ENCODE measurements at places on chromosomes 2 and 18. TPM values are rescaled to one million over a fixed set of nuclear protein-coding genes. Genes with fewer than 3 reads are reported as not detected.

- peaks cover 52% of the 10 kb centered on the region for H3K27me3 ChIP-seq
- no peak overlapping the region for H3K4me3 ChIP-seq
- H3K4me1 ChIP-seq = no peaks in the 10 kb centered on the region
- peaks cover 3% of the 10 kb centered on the region for H3K36me3 ChIP-seq
- no peak for DNase-seq
- H3K27ac ChIP-seq = no peak overlapping the region
Measured at GRCh38 chr2:75465317-75465984, 95.3 kb downstream of the EVA1A start.

GRCh38 chr18:49725809-49726674, 87.3 kb downstream of the ACAA2 start:
- peaks cover 10% of the 10 kb centered on the region for H3K4me1 ChIP-seq
- no peak for DNase-seq
- no peak overlapping the region for H3K4me3 ChIP-seq
- H3K36me3 ChIP-seq = no peaks in the 10 kb centered on the region
- no peak overlapping the region for H3K27ac ChIP-seq
- H3K27me3 ChIP-seq = peaks cover 11% of the 10 kb centered on the region

The IL36RN gene
- not detected for total RNA-seq

The FNDC4 gene
- not detected for total RNA-seq

DNA sequence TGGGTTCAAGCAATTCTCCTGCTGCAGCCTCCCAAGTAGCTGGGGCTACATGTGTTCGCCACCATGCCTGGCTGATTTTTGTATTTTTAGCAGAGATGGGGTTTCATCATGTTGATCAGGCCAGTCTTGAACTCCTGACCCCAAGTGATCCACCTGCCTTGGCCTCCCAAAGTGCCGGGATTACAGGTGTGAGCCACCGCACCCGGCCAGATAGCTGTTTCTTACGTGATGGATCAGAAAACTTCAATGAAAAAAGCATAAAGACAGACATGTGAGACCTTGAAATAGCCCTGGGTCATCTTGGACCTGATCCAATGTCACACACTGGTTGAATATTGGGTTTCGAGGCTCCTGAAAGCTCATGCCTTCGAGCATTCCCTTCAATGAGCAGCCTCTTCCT, 66.7 kb upstream of the RTN4 start:
- peaks cover 9% of the 10 kb centered on the region for H3K27me3 ChIP-seq
- peaks cover 4% of the 10 kb centered on the region for H3K4me1 ChIP-seq
- H3K4me3 ChIP-seq = no peak overlapping the region
- DNase-seq = no peak

DNA sequence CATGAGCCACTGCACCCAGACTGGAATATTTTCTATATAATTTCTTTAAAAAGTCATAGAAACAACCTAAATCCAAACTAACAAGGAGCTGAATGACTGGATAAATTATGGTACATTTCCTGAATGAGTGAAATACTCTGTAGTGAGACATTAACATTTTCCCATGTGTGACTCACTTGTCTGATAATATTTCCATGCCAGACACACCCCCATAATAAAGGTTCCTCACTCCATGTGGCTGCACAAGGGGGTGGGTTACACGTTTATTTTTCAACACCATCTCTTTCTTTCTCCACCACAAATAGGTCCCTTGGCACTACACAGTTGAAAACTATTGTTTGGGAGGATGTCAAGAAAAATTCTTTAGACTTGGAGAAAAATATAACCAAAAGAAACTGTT, 266.3 kb upstream of the LYPD1 start:
- no peaks in the 10 kb centered on the region for H3K36me3 ChIP-seq
- no peaks in the 10 kb centered on the region for H3K27me3 ChIP-seq
- no peak for DNase-seq
- H3K4me3 ChIP-seq = no peak overlapping the region
- H3K27ac ChIP-seq = no peak overlapping the region

- H3K4me1 ChIP-seq = peaks cover 18% of the 10 kb centered on the region
- peak overlapping the region; percentile 46 for H3K27ac ChIP-seq
- no peaks in the 10 kb centered on the region for H3K36me3 ChIP-seq
- no peaks in the 10 kb centered on the region for H3K27me3 ChIP-seq
- H3K4me3 ChIP-seq = no peak overlapping the region
Measured at GRCh38 chr18:2894841-2895370, 48.1 kb downstream of the EMILIN2 start.

GRCh38 chr18:24560511-24560981, 100.1 kb downstream of the HRH4 start:
- no peak overlapping the region for H3K4me3 ChIP-seq
- no peaks in the 10 kb centered on the region for H3K36me3 ChIP-seq
- peaks cover 24% of the 10 kb centered on the region for H3K27me3 ChIP-seq
- no peak for DNase-seq
- no peak overlapping the region for H3K27ac ChIP-seq
- no peaks in the 10 kb centered on the region for H3K4me1 ChIP-seq

- DNase-seq = no peak
- H3K36me3 ChIP-seq = no peaks in the 10 kb centered on the region
- peaks cover 58% of the 10 kb centered on the region for H3K27me3 ChIP-seq
- H3K4me1 ChIP-seq = no peaks in the 10 kb centered on the region
- no peak overlapping the region for H3K4me3 ChIP-seq
- H3K27ac ChIP-seq = no peak overlapping the region
Measured at GRCh38 chr18:3706279-3707097, 256.5 kb downstream of the TGIF1 start.

The LRRTM1 gene
- not detected for total RNA-seq

- DNase-seq = no peak
- peaks cover 23% of the 10 kb centered on the region for H3K4me1 ChIP-seq
- H3K4me3 ChIP-seq = peak overlapping the region; percentile 46
- peak overlapping the region; percentile 22 for H3K27ac ChIP-seq
- peaks cover 39% of the 10 kb centered on the region for H3K27me3 ChIP-seq
- no peaks in the 10 kb centered on the region for H3K36me3 ChIP-seq
Measured at GRCh38 chr2:60556576-60557485, 3.4 kb upstream of the BCL11A start.

DNA sequence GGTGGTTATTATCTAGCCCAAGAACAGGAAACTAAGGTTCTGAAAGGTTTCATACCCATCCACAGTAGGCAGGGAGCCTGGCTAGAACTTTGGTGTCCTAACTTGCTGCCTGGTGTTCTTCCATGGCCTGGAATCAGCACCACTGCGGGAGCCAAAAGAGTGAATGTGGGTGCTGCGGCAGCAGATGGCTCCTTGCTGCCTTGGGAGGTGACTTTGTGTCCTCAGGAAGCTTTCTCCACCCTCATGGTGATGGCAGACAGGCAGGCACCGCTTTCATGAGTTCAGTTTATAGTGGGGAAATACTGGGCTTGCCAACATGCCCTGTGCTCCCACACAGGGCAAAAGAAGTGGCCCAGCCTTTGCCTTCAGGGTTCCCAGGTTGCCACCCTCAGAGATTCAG, 385.2 kb downstream of the BCL11A start:
- no peak overlapping the region for H3K27ac ChIP-seq
- no peak for DNase-seq
- H3K36me3 ChIP-seq = no peaks in the 10 kb centered on the region
- no peak overlapping the region for H3K4me3 ChIP-seq

DNA sequence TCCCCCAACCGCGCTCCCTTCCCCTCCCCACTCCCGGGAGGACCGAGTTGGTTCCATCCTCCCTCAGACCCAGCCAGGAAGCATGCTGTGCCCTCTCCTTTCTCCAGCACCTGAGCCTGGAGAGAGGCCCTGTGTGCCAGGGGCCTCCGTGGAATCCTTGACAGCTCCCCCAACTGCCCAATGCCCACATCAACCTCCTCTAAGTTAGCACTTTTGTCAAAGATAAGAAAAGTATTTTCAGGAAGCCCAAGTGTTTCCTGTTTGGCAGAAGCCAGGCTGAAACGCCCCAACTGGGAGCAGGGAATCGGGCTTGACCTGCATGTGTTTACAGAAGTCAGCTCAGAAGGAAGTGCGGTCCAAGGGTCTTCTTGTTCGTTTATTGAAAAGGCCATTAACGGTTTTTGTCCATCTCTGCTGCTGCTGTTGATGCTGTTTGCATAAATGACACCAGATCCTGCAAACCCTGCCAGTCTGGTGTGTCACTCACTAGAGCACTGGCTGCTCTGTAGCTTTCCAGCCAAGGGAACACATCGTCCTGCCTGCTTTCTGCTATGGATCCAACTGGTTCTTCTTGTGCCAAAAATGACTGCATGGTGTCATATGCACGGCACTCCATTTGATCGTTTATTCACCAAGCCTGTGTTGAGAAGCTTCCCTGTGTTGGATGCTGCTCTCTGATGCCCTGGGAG, 35.4 kb upstream of the COL6A3 start:
- peaks cover 2% of the 10 kb centered on the region for H3K27me3 ChIP-seq
- no peak for DNase-seq
- no peaks in the 10 kb centered on the region for H3K36me3 ChIP-seq
- H3K4me1 ChIP-seq = peaks cover 4% of the 10 kb centered on the region
- H3K4me3 ChIP-seq = no peak overlapping the region

- peak overlapping the region; percentile 1 for H3K4me3 ChIP-seq
- H3K36me3 ChIP-seq = no peaks in the 10 kb centered on the region
- H3K27me3 ChIP-seq = peaks cover 33% of the 10 kb centered on the region
- no peak overlapping the region for H3K27ac ChIP-seq
- DNase-seq = no peak
Measured at GRCh38 chr18:22556222-22557167, 138.8 kb upstream of the CTAGE1 start.

The MCM6 gene
- total RNA-seq = 129 TPM

The IFIH1 gene
- 26.7 TPM for total RNA-seq

GRCh38 chr2:1641523-1641922, 102.8 kb downstream of the PXDN start:
- H3K4me1 ChIP-seq = no peaks in the 10 kb centered on the region
- H3K36me3 ChIP-seq = no peaks in the 10 kb centered on the region
- H3K27ac ChIP-seq = no peak overlapping the region
- no peak overlapping the region for H3K4me3 ChIP-seq

DNA sequence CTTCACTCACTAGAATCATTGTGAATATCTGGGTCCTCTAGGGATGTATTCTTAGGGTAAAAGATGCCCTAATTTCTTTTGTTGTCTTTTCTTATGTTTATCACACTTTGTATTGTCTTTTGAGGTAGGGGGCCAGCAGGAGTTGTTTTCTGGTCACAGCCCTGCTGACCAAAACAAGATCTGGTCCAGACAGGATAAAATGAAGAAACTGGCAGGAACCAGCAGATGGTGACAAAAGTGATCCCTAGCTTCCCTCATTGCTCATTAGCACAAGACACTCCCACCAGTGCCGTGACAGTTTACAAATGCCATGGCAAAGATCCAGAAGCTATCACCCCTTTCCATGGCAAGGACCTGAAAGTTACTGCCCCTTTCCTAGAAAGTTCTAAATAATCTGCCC, 81.7 kb upstream of the CCDC85A start:
- no peak for DNase-seq
- no peaks in the 10 kb centered on the region for H3K27me3 ChIP-seq
- H3K27ac ChIP-seq = no peak overlapping the region
- H3K36me3 ChIP-seq = no peaks in the 10 kb centered on the region
- H3K4me1 ChIP-seq = no peaks in the 10 kb centered on the region

DNA sequence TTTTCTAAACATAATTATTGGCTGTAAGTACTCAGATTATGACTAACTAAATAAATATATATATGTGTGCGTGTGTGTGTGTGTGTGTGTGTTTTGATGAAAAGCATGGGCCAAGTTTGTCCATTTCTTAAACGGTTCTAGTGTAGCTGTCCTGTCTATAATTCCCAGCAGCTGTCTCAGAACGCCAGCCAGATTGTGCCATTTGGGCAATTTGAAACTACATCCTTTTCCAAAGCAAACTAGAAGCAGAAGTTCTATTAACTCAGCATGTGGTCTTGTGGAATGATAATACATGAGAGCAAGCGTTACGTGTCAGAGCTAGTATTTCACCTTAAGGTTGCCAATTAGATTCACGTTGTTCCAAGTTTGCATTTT, 1.7 kb downstream of the ARHGAP28 start:
- no peak for DNase-seq

- H3K4me1 ChIP-seq = no peaks in the 10 kb centered on the region
- no peak overlapping the region for H3K4me3 ChIP-seq
- no peaks in the 10 kb centered on the region for H3K27me3 ChIP-seq
Measured at GRCh38 chr18:40423291-40423690, 1531.7 kb upstream of the PIK3C3 start.

The SERPINB4 gene
- total RNA-seq = not detected

DNA sequence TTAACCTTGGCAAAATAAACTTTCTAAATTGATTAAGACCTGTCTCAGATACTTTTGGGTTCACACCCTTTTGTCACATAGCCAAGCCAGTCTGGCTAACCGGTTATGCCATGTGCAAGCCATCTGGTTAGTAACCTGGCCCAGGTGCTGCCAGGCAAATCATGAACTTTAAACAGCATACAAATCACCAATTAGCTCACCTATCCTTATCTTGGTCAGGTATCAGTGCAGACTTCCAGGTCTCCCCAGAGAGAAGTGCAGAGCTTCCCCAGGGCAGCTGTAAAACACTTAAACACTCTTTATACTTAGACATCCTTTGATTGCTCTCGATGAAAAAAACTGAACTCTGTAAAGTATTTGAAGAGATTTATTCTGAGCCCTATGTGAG, 14.9 kb upstream of the MC5R start:
- H3K27ac ChIP-seq = no peak overlapping the region
- H3K4me3 ChIP-seq = no peak overlapping the region
- peaks cover 30% of the 10 kb centered on the region for H3K27me3 ChIP-seq
- no peak for DNase-seq

DNA sequence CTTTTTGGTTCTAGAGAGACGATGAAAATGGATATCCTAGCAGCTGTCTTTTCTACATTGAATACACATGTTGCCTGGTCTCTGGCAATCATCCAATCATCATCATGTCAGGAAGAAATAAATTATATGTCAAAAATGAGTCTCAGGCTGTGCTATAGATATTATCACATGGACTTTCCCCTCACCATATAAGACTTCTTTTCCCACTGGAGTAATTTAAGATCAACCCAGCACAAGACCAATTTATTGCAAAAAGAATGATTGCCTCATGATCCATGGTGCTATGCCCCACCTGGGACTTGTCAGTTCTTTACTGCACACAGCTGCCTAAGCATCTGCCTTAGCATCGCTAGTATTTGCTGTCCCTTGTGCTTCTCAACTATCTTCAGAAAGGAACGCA, 783.7 kb upstream of the TMEFF2 start:
- no peak overlapping the region for H3K27ac ChIP-seq
- no peak overlapping the region for H3K4me3 ChIP-seq
- no peaks in the 10 kb centered on the region for H3K4me1 ChIP-seq
- no peak for DNase-seq

The CYP26B1 gene
- not detected for total RNA-seq

The ERBB4 gene
- not detected for total RNA-seq

The OR6B2 gene
- total RNA-seq = not detected

GRCh38 chr18:10495936-10496335, 29.9 kb upstream of the NAPG start:
- no peak for DNase-seq
- peaks cover 19% of the 10 kb centered on the region for H3K27me3 ChIP-seq
- H3K4me1 ChIP-seq = peaks cover 7% of the 10 kb centered on the region
- H3K27ac ChIP-seq = no peak overlapping the region

- H3K4me3 ChIP-seq = no peak overlapping the region
- H3K4me1 ChIP-seq = no peaks in the 10 kb centered on the region
- H3K36me3 ChIP-seq = no peaks in the 10 kb centered on the region
- DNase-seq = no peak
Measured at GRCh38 chr2:180219491-180219890, 212.4 kb upstream of the CWC22 start.

The PTPN4 gene
- 56.5 TPM for total RNA-seq

The DCTN1 gene
- total RNA-seq = 106 TPM

The MTCL1 gene
- 0.38 TPM for total RNA-seq
